H7 (cell line): ENCODE measurements at places on chromosomes 7 and 10.

DNA sequence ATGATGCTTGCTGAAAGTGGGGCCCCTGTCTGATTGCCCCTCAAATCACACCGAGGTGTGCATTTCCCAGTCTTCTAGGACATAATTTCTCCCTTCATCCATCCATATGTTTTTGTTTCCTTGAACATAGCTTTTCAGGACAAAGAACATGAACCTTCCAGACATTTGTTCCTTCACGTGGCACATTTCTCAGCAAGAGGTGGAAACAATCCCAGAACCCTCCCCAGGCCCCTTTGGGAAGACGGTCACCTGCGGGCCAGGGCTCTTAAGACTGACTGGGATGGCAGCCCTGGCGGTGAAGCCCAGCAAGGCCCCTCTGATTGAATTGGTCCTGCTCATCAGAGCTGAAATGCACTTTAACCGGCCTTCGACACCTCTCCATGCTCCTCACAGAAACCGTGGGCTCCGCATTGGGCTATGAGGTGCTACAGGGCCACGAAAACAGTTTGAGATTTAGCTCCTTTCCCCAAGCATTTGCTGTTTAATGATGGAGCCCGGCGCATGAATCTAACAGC lies 522.5 kb upstream of the DPP6 start:
- no peak for DNase-seq

- DNase-seq: no peak
These were observed 36.2 kb downstream of the NOLC1 start for GRCh38 chr10:102188298-102188940.

DNA sequence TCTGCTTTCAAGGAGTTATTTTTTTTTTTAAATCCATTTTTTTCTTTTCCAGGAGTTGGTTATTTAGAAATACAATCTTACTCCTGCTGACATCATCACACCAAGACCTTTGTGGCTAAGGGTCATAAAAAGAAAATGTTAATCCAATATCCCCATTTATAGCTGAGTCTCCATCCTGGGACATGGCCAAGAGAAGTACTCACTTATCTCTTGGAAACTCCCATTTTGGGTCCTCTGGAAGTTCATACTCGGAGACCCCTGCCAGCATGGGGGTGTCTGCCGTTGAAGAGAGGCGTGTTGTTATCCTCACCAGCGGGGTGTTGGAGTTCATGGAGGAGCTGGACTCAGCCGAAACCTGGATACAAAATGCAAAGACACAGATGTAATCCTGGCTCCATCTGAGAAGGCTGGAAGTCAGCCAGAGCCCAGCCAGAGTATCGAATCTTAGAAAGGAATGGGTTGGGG lies 94.6 kb downstream of the FGFR2 start:
- no peak for DNase-seq

DNA sequence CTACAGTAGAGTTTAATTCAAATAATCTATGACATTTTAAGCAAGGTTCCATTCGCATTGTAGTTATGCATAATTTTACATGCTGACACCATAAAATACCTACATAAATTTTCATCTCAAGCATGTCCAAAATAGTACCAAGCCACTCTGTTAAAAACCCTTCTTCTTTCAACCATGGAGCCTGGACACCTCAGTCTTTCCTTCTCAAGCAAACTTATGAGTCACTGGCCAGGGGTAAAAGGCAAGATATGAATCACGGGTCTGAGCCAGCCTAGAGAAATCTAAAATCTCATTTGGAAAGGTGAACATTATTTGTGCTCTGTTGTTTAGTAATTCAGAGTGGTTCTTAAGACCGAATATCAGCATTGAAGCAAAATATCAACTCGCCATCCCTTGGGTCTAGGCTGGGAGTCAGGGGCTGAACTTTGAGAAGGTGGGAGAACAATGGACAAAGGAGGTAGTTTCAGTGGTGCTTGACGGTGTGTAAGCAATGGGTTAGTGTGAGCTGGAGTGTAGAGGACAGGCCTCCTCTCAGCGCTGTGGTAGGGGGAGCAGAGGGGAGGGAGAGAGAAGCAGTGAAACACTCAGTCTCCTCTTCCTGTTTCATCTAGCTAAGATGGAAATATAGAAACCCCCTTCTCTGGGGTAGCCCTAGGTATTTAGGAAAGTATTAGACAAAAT lies 19.1 kb upstream of the GPAM start:
- no peak for DNase-seq
